ENCODE measurements at places on chromosomes 13 and 19. TPM values are rescaled to one million over a fixed set of nuclear protein-coding genes. Genes with fewer than 3 reads are reported as not detected.

SLAIN1 gene
- total RNA-seq, result 17.3 TPM

DNA sequence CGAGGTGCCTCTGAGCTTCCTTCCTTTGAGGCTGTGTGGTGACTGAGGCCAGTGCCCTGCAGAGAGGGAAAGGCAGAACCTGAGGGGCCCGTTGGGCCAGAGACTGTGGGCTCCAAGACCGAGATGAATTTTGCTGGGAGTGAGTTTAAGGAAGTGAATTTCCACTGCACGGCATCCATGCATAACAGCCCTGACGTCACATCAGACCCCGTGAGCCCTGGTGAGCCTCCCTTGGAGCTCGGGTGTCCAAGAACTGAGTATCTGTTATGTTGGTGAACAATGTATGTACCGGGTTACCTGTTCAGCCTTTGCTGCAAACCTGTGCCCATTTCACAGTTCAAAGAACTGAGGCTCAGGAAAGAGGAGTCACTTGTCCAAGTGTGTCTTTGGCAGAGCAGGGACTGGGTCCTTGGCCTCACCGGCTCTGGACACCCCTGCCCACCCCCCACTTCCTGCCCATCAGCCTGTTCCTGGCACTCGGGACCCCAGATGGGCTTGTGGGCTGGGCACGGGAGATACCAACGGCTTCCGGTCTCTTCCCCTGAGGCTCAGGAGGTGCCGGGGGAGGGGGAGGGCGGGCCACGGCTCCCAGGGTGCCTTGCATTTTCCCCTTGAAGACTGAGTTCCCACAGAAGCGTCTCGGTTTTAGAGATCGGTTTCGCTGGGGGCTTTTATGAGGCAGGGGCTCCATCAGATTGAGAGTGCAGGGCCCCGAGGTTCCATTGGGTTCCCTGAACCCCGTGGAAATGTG is 33.7 kb downstream of the NFILZ start:
- H3K27ac ChIP-seq, result no peak overlapping the region
- no peaks in the 10 kb centered on the region for H3K4me1 ChIP-seq

RFPL4A gene
- not detected for total RNA-seq

SMIM17 gene
- 1.1 TPM for total RNA-seq

DNA sequence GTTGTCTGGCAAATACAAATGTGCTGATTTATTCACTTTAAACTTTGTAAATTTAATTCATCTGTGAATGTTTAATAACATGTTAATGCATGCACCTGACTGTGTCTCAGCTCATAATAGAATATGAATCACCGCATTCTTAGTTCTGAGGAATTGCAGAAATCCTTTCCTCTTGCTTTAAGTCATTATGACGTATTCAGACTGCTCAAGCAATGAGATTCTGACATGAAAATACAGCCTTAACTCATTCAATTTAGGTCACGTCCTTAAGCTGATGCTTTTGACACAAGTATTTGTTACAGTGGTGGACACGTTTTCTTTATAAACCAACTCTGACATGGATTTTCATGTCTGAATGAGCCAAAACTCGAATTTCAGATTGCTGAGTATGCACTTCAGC is 541.0 kb upstream of the KLF12 start:
- H3K4me1 ChIP-seq, result no peaks in the 10 kb centered on the region
- H3K36me3 ChIP-seq, result no peaks in the 10 kb centered on the region
- H3K27me3 ChIP-seq, result no peaks in the 10 kb centered on the region
- H3K4me3 ChIP-seq, result no peak overlapping the region

ANKLE1 gene
- not detected for total RNA-seq

GRCh38 chr19:10808937-10809649 is 26.9 kb downstream of the TMED1 start:
- peaks cover 100% of the 10 kb centered on the region for H3K36me3 ChIP-seq
- no peaks in the 10 kb centered on the region for H3K4me1 ChIP-seq
- no peak overlapping the region for H3K27ac ChIP-seq
- H3K27me3 ChIP-seq, result no peaks in the 10 kb centered on the region
- no peak for ATAC-seq

KASH5 gene
- total RNA-seq, result not detected

- no peaks in the 10 kb centered on the region for H3K36me3 ChIP-seq
- no peak overlapping the region for H3K4me3 ChIP-seq
- no peaks in the 10 kb centered on the region for H3K27me3 ChIP-seq
- H3K27ac ChIP-seq, result no peak overlapping the region
These were observed 171.0 kb downstream of the GPC6 start for GRCh38 chr13:93397619-93398018.

PTPRH gene
- total RNA-seq, result 0.54 TPM

GRCh38 chr13:66195238-66195637 is 1034.9 kb downstream of the PCDH9 start:
- H3K27me3 ChIP-seq, result no peaks in the 10 kb centered on the region
- no peaks in the 10 kb centered on the region for H3K4me1 ChIP-seq
- no peak overlapping the region for H3K4me3 ChIP-seq
- H3K36me3 ChIP-seq, result no peaks in the 10 kb centered on the region

- H3K27ac ChIP-seq, result no peak overlapping the region
- H3K4me3 ChIP-seq, result no peak overlapping the region
- peaks cover 7% of the 10 kb centered on the region for H3K4me1 ChIP-seq
- H3K36me3 ChIP-seq, result no peaks in the 10 kb centered on the region
- no peaks in the 10 kb centered on the region for H3K27me3 ChIP-seq
These were observed 1.1 kb upstream of the ZNF45 start for GRCh38 chr19:43936188-43936587.

DNA sequence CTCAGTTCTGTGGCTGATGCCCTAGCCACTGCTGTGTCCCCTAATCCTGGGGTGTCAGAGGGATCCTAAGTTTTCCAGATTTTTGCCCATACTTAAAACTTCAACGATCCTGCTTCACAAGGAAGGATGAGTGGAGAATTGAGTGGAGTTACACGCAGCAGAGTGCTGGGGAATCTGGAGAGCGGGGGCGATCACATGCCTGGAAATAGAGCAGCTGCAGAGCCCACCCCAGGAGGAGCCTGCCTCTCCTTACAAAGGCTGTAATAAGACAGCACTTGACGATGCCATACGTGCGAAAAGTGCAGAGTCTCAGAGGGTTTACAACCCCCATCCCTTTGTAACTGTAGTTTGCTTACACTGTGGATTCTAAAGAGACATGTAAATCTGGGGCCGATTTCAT is 40.6 kb downstream of the SUGP2 start:
- H3K4me3 ChIP-seq, result no peak overlapping the region
- H3K27me3 ChIP-seq, result peaks cover 4% of the 10 kb centered on the region
- no peaks in the 10 kb centered on the region for H3K4me1 ChIP-seq
- peaks cover 78% of the 10 kb centered on the region for H3K36me3 ChIP-seq
- no peak overlapping the region for H3K27ac ChIP-seq

DNA sequence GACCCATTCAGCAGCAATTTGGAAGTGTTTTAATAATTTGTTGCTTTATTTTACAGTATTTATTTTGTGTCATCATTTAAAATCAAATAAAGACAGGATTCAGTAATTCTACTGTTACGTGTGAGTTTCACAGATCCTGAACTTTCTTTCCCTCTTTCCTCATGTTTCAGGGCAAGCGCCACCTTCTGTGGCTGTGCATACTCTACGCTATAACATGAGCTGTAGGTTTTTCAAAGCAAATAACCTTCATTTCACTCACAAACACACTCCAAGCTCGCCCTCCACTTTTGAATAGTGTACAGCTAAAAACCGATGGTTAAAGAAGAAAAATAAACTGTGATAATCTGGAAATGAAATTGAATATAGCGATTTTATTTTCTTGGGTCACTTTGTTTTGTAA is 753.3 kb downstream of the OLFM4 start:
- no peak for ATAC-seq
- no peaks in the 10 kb centered on the region for H3K36me3 ChIP-seq
- peaks cover 9% of the 10 kb centered on the region for H3K27me3 ChIP-seq
- H3K27ac ChIP-seq, result no peak overlapping the region
- no peak overlapping the region for H3K4me3 ChIP-seq

DNA sequence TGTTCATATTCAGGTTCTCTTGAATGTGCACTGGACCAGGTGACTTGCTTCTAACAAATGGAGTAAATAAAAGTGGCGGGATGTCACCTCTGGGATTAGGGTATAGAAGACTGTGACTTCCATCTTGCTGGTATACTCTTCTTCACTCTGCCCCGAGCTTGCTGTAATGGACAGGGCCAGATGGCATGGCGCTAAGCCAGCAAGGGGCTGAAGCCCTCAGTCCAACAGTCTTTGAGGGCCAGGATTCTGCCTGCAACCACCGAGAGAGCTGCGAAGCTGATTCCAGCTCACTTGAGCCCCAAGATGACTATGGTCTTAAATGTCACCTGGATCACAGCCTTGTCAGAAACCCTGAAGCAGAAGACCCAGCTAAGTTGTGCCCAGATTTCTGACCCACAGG is 600.0 kb downstream of the FGF9 start:
- H3K36me3 ChIP-seq, result no peaks in the 10 kb centered on the region
- no peak overlapping the region for H3K27ac ChIP-seq
- no peak for ATAC-seq
- no peaks in the 10 kb centered on the region for H3K4me1 ChIP-seq
- H3K4me3 ChIP-seq, result no peak overlapping the region

- ATAC-seq, result no peak
- peaks cover 14% of the 10 kb centered on the region for H3K4me1 ChIP-seq
These were observed 3.1 kb upstream of the NKPD1 start for GRCh38 chr19:45163751-45164460.

- H3K27ac ChIP-seq, result no peak overlapping the region
- H3K4me3 ChIP-seq, result no peak overlapping the region
- no peaks in the 10 kb centered on the region for H3K27me3 ChIP-seq
- H3K4me1 ChIP-seq, result no peaks in the 10 kb centered on the region
- ATAC-seq, result no peak
These were observed 120.6 kb downstream of the ABCC4 start for GRCh38 chr13:95180513-95181245.

GRCh38 chr13:26325876-26326275 is 71.9 kb downstream of the CDK8 start:
- no peak for ATAC-seq
- H3K36me3 ChIP-seq, result no peaks in the 10 kb centered on the region
- peaks cover 5% of the 10 kb centered on the region for H3K4me1 ChIP-seq
- no peaks in the 10 kb centered on the region for H3K27me3 ChIP-seq

DNA sequence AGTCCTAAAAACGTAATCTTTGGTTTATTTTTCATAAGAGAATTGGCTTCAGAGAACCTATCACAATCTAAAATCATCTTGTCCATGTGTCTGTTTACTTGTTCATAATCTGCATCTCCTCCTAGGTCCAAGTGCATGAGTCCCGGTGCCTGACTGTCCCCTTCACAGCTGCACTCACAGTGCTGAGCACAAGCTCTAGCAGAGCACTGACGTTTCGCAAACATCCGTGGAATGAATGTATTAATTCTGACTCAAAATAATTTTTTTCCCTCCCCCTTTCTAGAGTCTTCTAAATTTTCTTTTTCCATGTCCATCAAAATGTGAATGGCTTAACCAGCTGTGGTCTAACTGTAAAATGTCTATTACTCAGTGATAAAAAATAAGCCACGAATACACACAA is 245.5 kb upstream of the TSHZ3 start:
- no peak overlapping the region for H3K4me3 ChIP-seq
- H3K27me3 ChIP-seq, result peaks cover 16% of the 10 kb centered on the region
- ATAC-seq, result no peak
- H3K27ac ChIP-seq, result no peak overlapping the region
- no peaks in the 10 kb centered on the region for H3K36me3 ChIP-seq

- no peak for ATAC-seq
- no peaks in the 10 kb centered on the region for H3K27me3 ChIP-seq
- no peaks in the 10 kb centered on the region for H3K36me3 ChIP-seq
- H3K4me1 ChIP-seq, result no peaks in the 10 kb centered on the region
These were observed 25.4 kb downstream of the POP4 start for GRCh38 chr19:29631450-29631849.

LGALS7B gene
- 2.1 TPM for total RNA-seq

DNA sequence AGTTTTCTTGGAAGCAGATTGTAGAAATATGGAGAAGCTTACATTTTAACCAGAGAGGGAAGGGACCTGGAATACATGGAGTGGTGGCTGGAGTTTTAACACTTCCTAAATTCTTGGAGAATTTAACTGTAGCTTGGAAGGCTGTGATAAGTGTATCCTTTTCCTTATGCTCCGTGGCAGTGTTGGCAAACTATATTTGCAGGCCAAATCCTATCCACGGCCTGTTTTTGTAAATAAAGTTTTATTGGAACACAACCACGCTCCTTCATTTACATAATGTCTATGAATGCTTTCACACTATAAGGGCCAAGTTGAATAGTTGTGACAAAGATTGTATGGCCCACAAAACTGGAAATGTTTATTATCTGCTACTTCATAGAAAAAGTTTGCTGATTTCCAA is 110.6 kb upstream of the MIR17HG start:
- no peaks in the 10 kb centered on the region for H3K27me3 ChIP-seq
- no peaks in the 10 kb centered on the region for H3K36me3 ChIP-seq
- H3K4me1 ChIP-seq, result no peaks in the 10 kb centered on the region
- H3K27ac ChIP-seq, result no peak overlapping the region
- no peak overlapping the region for H3K4me3 ChIP-seq
- ATAC-seq, result no peak

NECTIN2 gene
- 37.2 TPM for total RNA-seq

DNA sequence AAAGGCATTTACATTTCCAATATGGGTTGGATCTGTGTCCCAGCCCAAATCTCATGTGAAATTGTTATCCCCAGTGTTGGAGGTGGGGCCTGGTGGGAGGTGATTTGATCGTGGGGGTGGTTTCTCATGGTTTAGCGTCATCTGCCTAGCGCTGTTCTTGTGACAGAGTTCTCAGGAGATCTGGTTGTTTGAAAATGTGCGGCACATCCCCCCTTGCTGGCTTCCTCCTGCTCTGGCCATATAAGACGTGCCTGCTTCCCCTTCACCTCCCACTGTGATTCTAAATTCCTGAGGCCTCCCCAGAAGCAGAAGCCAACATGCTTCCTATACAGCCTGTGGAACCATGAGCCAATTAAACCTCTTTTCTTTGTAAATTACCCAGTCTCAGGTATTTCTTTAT is 126.2 kb upstream of the FNDC3A start:
- no peak overlapping the region for H3K27ac ChIP-seq
- no peaks in the 10 kb centered on the region for H3K4me1 ChIP-seq
- H3K27me3 ChIP-seq, result no peaks in the 10 kb centered on the region
- H3K36me3 ChIP-seq, result no peaks in the 10 kb centered on the region

NKPD1 gene
- not detected for total RNA-seq
